ENCODE measurements at places on chromosomes 4 and X.

GRCh38 chr4:160019936-160020335, 917.1 kb downstream of the RAPGEF2 start:
- peak; percentile 21 for DNase-seq

DNA sequence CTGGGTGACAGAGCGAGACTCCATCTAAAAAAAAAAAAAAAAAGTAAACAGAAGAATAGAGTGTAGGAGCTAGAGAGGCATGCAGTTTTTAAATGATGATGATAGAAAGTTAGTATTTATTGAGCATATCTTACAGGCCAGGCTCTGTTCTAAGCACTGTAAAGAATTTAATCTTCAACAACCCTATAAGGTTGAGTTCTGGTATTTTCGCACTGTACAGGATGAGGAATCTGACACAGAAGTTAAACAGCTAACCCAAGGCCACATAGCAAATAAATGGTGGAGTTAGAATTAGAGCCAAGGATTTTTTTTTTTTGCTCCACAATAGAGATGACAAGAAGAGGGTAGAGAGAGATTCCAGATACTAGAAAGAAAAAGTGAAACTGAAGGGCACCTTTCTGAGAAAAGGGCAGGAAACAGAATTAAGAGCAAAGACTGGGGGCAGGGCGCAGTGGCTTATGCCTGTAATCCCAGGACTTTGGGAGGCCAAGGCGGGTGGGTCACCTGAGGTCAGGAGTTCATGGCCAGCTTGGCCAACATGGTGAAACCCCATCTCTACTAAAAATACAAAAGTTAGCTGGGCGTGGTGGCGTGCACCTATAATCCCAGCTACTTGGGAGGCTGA, 56.1 kb downstream of the KLHL5 start:
- no peak for DNase-seq

GRCh38 chrX:154818916-154819770, 13.9 kb upstream of the MPP1 start:
- DNase-seq, result no peak

- DNase-seq, result peak; percentile 51
These were observed 116.4 kb upstream of the LSM6 start for GRCh38 chr4:146059151-146059550.

- DNase-seq, result no peak
These were observed 133.5 kb upstream of the NUDT6 start for GRCh38 chr4:123055943-123056342.

- no peak for DNase-seq
These were observed 81.5 kb downstream of the PPP3CA start for GRCh38 chr4:101265816-101266172.
